BJ (cell line): ENCODE measurements at places on chromosomes 1 and 21. TPM values are rescaled to one million over a fixed set of nuclear protein-coding genes. Genes with fewer than 3 reads are reported as not detected.

SMIM12 gene
- 41.9 and 44.8 TPM in 2 replicates for polyA plus RNA-seq

BGLAP gene
- 0.26 and 0.50 TPM in 2 replicates for polyA plus RNA-seq

NFASC gene
- polyA plus RNA-seq, result 6.8 and 10.9 TPM in 2 replicates

GSTM2 gene
- 49.0 and 62.3 TPM in 2 replicates for polyA plus RNA-seq

RNU1-2 gene
- not detected in 2 replicates for polyA plus RNA-seq

CELA2B gene
- not detected in 2 replicates for polyA plus RNA-seq

WDTC1 gene
- 7.0 and 16.4 TPM in 2 replicates for polyA plus RNA-seq

SEC16B gene
- polyA plus RNA-seq, result 0.98 and 1.5 TPM in 2 replicates

RGS1 gene
- polyA plus RNA-seq, result not detected in 2 replicates

TEX38 gene
- 0.07 TPM in 1 of 2 replicates, not detected in the other for polyA plus RNA-seq

SLAMF9 gene
- polyA plus RNA-seq, result not detected in 2 replicates

SLC1A7 gene
- polyA plus RNA-seq, result 0.20 and 0.63 TPM in 2 replicates

NR5A2 gene
- polyA plus RNA-seq, result 0.11 and 0.12 TPM in 2 replicates

MLLT11 gene
- polyA plus RNA-seq, result 4.1 and 6.5 TPM in 2 replicates

CFHR2 gene
- polyA plus RNA-seq, result not detected in 2 replicates

GJB4 gene
- not detected in 2 replicates for polyA plus RNA-seq

ELAPOR1 gene
- 1.1 and 2.3 TPM in 2 replicates for polyA plus RNA-seq

G0S2 gene
- 0.43 and 0.61 TPM in 2 replicates for polyA plus RNA-seq

TSPAN1 gene
- 0.64 and 1.1 TPM in 2 replicates for polyA plus RNA-seq

ADAMTS5 gene
- 4.2 and 5.4 TPM in 2 replicates for polyA plus RNA-seq

FOXD3 gene
- polyA plus RNA-seq, result not detected in 2 replicates

ZNF678 gene
- polyA plus RNA-seq, result 1.2 and 2.3 TPM in 2 replicates

NHLH1 gene
- polyA plus RNA-seq, result 0.13 and 0.20 TPM in 2 replicates

ESRRG gene
- 0.05 TPM in 1 of 2 replicates, not detected in the other for polyA plus RNA-seq

ZNF648 gene
- polyA plus RNA-seq, result not detected in 2 replicates

DCST2 gene
- polyA plus RNA-seq, result 0.17 and 0.38 TPM in 2 replicates

SERBP1 gene
- polyA plus RNA-seq, result 94.1 and 184 TPM in 2 replicates

ZBTB18 gene
- polyA plus RNA-seq, result 12.7 and 13.6 TPM in 2 replicates

PODN gene
- 54.5 and 107 TPM in 2 replicates for polyA plus RNA-seq

WARS2 gene
- polyA plus RNA-seq, result 10.4 and 17.7 TPM in 2 replicates

ZBTB48 gene
- polyA plus RNA-seq, result 7.8 and 14.0 TPM in 2 replicates

TESK2 gene
- polyA plus RNA-seq, result 2.4 and 2.5 TPM in 2 replicates

EFNA1 gene
- 1.1 and 1.6 TPM in 2 replicates for polyA plus RNA-seq

ZNF695 gene
- polyA plus RNA-seq, result 0.76 and 1.0 TPM in 2 replicates

AGO1 gene
- 10.7 and 13.1 TPM in 2 replicates for polyA plus RNA-seq

TP73 gene
- not detected in 2 replicates for polyA plus RNA-seq

PROK1 gene
- polyA plus RNA-seq, result not detected in 2 replicates

B4GALT2 gene
- 60.2 and 82.2 TPM in 2 replicates for polyA plus RNA-seq

CTTNBP2NL gene
- polyA plus RNA-seq, result 17.2 and 19.8 TPM in 2 replicates

TTC3 gene
- polyA plus RNA-seq, result 108 and 125 TPM in 2 replicates
